Kidney (tissue), 22 donors: ENCODE measurements at places on chromosomes 7 and 10. TPM values are rescaled to one million over a fixed set of nuclear protein-coding genes. Genes with fewer than 3 reads are reported as not detected.

NKX1-2 gene
- not detected for total RNA-seq

TMEM130 gene
- total RNA-seq, result 5.0 TPM

VOPP1 gene
- total RNA-seq, result 98.7 TPM

GPC2 gene
- 1.8 TPM for total RNA-seq

PPA1 gene
- 116 TPM for total RNA-seq

SPDYE9 gene
- total RNA-seq, result not detected
